ENCODE measurements at places on chromosomes 13 and 19. TPM values are rescaled to one million over a fixed set of nuclear protein-coding genes. Genes with fewer than 3 reads are reported as not detected.

- H3K36me3 ChIP-seq = no peaks in the 10 kb centered on the region
- H3K4me3 ChIP-seq = no peak overlapping the region
- no peak for DNase-seq
- H3K27ac ChIP-seq = peak overlapping the region; percentile 70
- H3K4me1 ChIP-seq = peaks cover 41% of the 10 kb centered on the region
Observed at GRCh38 chr19:49952479-49952836, 8.5 kb downstream of the SIGLEC11 start.

DNA sequence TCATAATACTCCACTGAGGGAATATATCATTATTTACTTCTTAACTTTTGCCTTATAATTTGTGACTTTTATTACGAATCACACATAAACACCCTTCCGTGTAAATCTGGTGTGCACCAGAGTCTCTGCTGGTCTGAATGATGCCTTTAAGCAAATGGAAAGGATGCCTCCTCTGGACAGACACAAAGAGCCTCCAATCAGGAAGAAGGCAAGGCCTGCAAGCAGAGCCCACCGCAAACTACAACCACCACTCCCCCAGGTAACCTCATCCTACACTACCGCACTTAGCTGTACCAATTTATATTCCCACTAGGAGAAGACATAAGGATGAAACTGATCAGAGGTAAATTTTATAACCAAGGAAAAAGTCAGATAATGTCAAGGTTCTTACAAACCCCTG, 137.6 kb downstream of the KLF12 start:
- no peaks in the 10 kb centered on the region for H3K4me1 ChIP-seq
- no peak overlapping the region for H3K4me3 ChIP-seq
- no peak for DNase-seq
- H3K36me3 ChIP-seq = no peaks in the 10 kb centered on the region

The DENND1C gene
- total RNA-seq = 1.1 TPM

The IGSF23 gene
- total RNA-seq = not detected

GRCh38 chr13:30065181-30065580, 214.8 kb upstream of the UBL3 start:
- no peak overlapping the region for H3K4me3 ChIP-seq
- DNase-seq = no peak
- H3K27me3 ChIP-seq = no peaks in the 10 kb centered on the region
- peaks cover 5% of the 10 kb centered on the region for H3K4me1 ChIP-seq
- H3K36me3 ChIP-seq = no peaks in the 10 kb centered on the region

- no peak overlapping the region for H3K4me3 ChIP-seq
- H3K4me1 ChIP-seq = no peaks in the 10 kb centered on the region
- no peak overlapping the region for H3K27ac ChIP-seq
Observed at GRCh38 chr13:45626731-45627374, 11.3 kb upstream of the ERICH6B start.

- no peak for DNase-seq
- peaks cover 42% of the 10 kb centered on the region for H3K4me1 ChIP-seq
- H3K27me3 ChIP-seq = no peaks in the 10 kb centered on the region
Observed at GRCh38 chr19:33818411-33818810, 21.7 kb downstream of the KCTD15 start.

The PTBP1 gene
- 539 TPM for total RNA-seq

Measured in stomach (tissue), 19 donors.